ENCODE measurements at places on chromosomes 3 and 15.

- DNase-seq: no peak
Measured at GRCh38 chr3:59244343-59244742, 194.5 kb upstream of the CFAP20DC start.

- DNase-seq: peak; percentile 25
Measured at GRCh38 chr3:71130471-71131374, 452.8 kb downstream of the FOXP1 start.

DNA sequence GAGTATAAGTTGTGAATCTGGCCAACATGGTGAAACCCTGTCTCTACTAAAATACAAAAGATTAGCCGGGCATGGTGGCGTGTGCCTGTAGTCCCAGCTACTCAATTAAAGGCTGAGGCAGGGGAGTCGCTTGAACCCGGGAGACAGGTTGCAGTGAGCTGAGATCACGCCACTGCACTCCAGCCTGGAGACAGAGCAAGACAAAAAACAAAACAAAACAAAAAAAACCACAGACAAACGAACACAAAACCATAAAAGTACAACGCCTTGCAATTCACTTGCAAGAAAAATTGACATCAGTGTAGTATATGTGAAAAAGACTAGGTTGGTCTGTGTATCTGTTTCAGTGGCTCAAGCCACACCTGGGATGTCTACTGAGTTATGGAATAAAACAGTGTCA, 29.9 kb upstream of the CCDC80 start:
- DNase-seq: no peak

DNA sequence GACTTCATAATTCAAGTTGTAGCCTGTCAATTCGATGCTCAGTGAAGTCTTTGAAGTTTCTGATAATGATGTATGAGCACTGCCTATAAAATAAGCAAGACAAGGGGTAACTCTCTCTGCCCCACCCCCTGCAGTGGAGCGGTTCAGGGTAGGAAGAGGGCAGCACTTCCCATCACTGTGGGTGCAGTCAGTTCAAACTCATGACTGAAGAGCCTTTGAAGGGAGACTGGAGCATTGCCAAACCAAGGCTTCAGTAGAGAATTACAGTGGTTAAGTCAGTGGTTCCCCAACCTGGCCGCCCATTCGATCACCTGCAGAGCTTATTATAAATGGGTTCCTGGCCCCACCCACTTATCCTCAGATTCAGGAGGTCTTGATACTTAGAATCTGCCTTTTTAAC, 190.6 kb downstream of the SHQ1 start:
- DNase-seq: no peak

GRCh38 chr3:15436246-15436645, 8.8 kb downstream of the EAF1 start:
- DNase-seq: peak; percentile 34

DNA sequence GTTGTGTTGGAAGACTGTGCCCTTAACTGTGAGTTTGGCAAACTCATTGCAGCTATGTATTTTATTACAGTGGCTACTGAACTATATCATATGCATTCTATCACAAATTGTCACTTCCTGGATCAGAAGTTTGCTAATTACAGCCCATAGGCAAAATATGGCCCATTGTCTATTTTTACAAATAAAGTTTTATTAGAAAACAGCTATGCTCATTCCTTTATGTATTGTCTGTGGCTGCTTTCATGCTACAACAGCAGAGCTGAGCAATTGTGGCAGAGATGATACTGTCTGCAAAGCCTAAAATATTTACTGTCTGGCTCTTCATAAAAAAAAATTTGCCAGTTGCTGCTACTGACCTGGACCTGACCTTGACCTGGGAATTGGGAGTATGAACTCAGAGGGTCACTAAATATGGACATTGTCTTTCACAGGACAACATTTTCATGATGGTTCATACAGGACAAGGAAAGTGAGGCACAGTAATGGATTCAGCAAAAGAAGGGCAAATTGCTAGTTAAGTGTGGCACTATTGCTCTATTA, 316.9 kb downstream of the ZNF621 start:
- DNase-seq: no peak

- DNase-seq: no peak
Measured at GRCh38 chr15:44666210-44667038, 3.0 kb upstream of the SPG11 start.
